ENCODE measurements at places on chromosomes 12 and 14.

- no peak for DNase-seq
Measured at GRCh38 chr12:25767606-25768005, 190.9 kb upstream of the RASSF8 start.

GRCh38 chr12:57216014-57216911 is at the start of gene NXPH4:
Gene NXPH4, plus strand, starts transcription at chr12:57216794. Its CDS starts 176 bp downstream, at chr12:57216970.
- DNase-seq, result no peak

DNA sequence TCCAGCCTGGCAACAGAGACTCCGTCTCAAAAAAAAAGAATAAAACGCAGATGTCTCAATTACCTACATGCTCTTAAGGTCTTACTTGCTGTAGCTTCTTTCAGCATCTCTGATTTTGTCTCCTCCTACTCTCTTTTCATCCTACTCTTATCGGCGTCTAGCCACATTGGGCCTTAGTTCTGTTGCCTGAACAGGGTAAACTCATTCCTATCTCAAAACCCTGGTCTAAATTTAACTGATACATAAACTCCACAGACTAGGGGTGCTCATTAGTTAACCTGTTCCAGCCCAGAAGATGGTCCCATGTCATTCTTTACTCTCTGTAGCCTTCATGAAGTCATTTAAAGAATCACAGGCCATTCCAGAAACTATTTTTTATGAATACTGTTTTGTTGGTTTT is 33.6 kb downstream of the EXD2 start:
- DNase-seq, result no peak

- DNase-seq, result no peak
Measured at GRCh38 chr12:68474467-68475204, 136.1 kb upstream of the RAP1B start.

- no peak for DNase-seq
Measured at GRCh38 chr14:54781080-54781479, 121.5 kb downstream of the GCH1 start.

DNA sequence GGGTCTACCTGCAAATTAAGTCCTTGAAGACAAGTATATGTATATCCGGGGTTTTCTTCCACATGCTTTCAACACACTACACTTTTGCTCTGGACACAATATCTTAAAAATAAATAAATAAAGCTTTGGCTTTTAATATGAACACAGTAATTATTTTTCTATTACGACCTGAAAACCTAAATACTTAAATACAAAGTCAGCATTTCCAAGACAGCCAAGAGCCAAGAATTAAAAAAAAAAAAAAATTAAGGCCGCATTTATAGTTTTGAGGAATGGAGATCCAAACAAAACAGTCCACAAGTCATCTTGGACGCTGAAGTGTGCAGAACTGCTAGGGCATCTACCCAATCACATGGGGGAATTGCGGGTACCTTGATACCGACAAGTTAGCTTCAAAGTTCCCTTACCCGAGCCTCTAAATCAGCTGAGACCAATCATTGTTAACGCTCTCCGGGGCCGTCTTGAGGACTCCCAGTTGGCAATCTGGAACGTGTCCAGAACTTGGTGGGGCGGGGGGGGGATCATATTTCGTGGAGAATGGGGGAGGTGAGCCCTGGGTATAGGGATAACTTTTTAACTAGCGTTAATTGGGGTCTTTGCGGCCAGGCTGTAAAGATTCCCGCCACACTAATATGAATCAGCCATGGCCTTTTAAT is 731 bp upstream of the PCNX4 start:
- DNase-seq, result no peak

GRCh38 chr12:118175823-118176447 is 40.0 kb downstream of the PEBP1 start:
- DNase-seq, result no peak

- no peak for DNase-seq
Measured at GRCh38 chr14:23568600-23569331, 1.2 kb upstream of the AP1G2 start.

DNA sequence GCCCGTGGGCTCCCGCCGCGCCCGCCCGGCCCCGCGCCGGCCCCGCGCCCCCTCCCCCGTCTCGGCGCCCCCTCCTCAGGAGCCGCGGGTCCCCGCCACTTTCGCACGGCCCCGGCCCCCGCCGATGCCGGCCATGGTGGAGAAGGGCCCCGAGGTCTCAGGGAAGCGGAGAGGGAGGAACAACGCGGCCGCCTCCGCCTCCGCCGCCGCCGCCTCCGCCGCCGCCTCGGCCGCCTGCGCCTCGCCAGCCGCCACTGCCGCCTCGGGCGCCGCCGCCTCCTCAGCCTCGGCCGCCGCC is 263 bp downstream of the RCOR1 start:
- no peak for DNase-seq

DNA sequence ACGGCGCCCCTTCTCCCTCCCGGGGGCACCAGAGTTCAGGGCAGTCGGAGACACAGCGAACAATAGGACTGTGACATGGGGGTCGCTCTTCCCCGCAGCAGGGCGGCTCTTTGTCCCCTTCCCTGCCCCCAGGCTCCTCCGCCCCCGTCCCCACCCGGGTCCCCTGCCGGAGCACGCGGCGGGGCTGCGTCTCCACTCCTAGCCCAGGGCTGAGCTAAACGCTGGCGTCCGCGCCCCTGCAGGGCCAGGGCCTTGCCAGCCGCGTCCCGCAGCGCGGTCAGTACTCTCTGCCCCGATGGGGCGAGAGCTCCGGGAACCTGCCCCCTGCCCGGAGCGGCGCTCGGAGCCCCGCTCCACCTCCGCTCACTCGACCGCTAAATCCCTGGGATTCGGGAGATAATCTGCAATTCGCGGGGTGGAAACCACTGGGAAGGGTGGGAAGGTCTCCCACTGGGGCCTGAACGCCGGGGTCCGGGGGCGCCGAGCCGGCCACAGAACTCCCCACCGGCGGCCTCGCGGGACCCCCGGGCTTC is 825 bp upstream of the CCDC85C start:
- DNase-seq, result no peak

- DNase-seq, result no peak
Measured at GRCh38 chr12:71942259-71942658, 3.6 kb downstream of the TPH2 start.
